ENCODE measurements at places on chromosomes 5 and 9. TPM values are rescaled to one million over a fixed set of nuclear protein-coding genes. Genes with fewer than 3 reads are reported as not detected.

The ADGRD2 gene
- not detected for total RNA-seq

DNA sequence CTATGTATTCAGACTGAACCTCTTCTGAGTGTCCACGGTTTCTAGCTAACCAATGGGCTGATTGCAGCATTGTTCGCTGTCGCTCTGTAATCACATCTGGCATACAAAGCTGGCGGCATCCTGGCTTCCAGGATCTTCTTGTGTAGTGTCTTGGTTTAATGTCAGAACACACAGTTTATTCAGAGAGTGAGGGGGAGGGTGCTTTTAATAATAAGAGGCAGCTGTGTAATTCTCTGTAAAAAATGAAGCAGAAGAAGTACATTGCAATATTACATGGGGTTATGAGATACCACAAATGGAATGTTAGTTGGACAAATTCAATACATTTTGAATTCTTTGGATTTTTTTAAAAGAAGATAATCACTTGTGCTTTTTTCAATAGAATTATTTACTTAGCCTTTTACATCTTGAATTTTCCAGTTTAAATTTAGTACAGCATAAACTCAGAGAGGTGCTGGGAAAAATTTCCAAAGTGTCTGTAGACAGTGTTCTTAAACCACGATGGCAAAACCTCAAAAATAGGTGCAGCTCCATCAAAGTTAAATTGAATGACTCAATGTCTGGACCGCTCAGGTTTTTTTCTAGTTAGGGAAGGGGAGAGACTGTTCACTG is 206.0 kb downstream of the PCSK1 start:
- H3K36me3 ChIP-seq: no peaks in the 10 kb centered on the region
- no peak for DNase-seq
- H3K4me1 ChIP-seq: no peaks in the 10 kb centered on the region
- H3K4me3 ChIP-seq: no peak overlapping the region
- H3K27me3 ChIP-seq: no peaks in the 10 kb centered on the region
- H3K27ac ChIP-seq: no peak overlapping the region

DNA sequence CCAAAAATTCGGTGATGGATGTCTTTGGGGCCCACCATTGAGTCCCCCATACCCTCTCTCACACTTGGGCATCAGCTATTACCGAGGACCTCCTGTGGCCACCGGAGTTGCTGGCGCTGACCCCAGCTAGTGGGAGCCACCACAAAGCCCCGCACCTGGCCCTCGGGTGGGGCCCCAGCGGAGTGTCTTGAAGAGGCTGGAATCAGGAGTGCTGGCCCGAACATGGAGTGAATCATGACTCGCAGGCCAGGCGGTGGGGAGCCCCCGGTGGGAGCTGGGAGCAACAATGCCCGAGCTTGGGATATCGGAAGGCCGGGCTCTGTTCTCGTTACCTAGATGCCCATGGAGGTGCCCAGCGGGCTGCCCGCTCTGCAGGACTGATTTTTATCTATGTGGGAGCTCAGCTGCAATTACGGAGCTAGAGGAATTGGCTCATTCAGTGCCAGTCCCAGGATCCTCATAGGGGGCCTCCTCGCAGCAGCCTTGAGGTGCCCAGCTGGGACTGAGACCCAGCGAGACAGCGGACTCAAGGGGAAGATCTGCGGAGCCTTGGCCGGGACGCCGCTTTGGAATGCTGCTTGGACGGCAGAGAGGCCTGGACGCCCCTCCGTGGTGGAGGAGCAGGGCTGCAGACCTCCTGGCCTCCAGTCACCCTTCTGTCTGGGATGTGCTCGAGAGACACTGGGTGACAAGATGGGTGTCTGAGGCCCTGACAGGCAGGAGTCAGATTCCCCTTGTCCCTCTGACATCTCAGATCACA is 70.8 kb downstream of the PSMB7 start:
- H3K27me3 ChIP-seq: no peaks in the 10 kb centered on the region
- H3K36me3 ChIP-seq: peaks cover 11% of the 10 kb centered on the region
- no peak overlapping the region for H3K4me3 ChIP-seq

GRCh38 chr5:131996210-131997025 is 15.0 kb downstream of the ACSL6 start:
- H3K4me1 ChIP-seq: peaks cover 55% of the 10 kb centered on the region
- no peaks in the 10 kb centered on the region for H3K36me3 ChIP-seq
- DNase-seq: no peak
- H3K4me3 ChIP-seq: no peak overlapping the region
- no peaks in the 10 kb centered on the region for H3K27me3 ChIP-seq
- no peak overlapping the region for H3K27ac ChIP-seq

The GFRA3 gene
- total RNA-seq: not detected

DNA sequence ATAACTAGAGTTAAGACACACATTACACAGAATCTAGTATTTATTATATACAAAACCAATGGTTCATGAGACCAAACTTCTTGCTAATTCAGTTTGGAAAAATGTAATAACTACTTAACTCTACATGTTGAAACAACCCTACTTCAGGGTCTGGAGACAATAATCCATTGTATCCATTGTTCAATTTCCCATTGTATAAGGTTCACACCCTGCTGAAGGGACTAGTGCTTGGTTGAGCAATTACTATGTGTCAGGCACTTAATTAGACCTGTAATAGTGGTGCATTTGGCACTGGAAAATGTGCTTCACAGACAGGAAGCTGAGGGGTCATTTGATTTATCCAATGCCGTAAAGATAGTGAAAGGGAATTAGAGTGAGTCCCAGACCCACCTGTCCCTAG is 114.3 kb upstream of the PAPPA start:
- H3K4me3 ChIP-seq: no peak overlapping the region
- H3K27me3 ChIP-seq: no peaks in the 10 kb centered on the region
- no peaks in the 10 kb centered on the region for H3K4me1 ChIP-seq

The FBXL7 gene
- not detected for total RNA-seq

DNA sequence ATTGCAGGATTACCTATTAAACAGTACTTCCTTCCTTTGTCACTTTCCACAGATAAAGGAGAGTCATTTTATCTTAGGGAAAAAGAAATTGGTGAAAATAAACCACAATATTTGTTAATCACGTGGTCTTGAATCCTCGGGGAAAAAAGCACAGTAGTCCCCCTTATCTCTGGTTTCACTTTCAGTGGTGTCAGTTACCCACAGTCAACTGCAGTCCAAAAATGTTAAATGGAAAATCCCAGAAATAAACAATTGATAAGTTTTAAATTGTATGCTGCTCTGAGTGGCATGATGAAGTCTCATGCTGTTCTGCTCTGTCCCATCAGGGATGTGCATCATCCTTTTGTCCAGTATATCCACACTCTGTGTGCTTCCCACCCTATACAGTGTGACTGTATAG is 405.2 kb upstream of the MPDZ start:
- no peak overlapping the region for H3K27ac ChIP-seq
- H3K27me3 ChIP-seq: no peaks in the 10 kb centered on the region
- no peak for DNase-seq
- no peaks in the 10 kb centered on the region for H3K4me1 ChIP-seq
- H3K36me3 ChIP-seq: no peaks in the 10 kb centered on the region

DNA sequence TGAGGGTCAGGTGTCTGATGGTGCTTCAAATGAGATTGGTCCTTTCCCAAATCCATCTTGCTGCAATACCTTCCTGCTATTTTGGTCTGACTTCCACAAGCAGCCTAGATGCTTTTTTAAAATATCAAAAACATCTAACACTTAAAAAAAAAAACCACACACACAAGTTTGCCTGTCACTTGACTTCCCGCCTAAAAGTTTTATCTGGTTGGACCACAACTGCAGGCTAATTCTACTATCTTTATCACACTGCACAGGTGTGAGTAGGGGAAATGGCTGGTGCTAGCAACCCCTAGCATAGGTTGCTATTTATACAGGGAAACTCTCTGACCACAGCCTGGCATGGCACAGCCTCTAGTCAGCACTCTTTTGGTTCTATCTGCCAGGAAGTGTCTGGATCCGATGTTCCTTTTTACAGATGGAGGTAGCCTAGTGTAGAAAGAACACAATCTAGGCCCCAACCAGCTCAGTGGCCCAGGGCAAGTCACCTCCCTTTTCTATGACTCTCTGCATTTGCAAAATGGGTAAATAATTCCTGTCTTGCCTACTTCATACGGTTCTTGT is at the start of gene HEMGN:
Gene HEMGN, minus strand, starts transcription at position 92 of the 564 bp plus-strand sequence. Its CDS starts 36 bp downstream, at position 56.
- H3K4me1 ChIP-seq: peaks cover 32% of the 10 kb centered on the region
- H3K4me3 ChIP-seq: no peak within 1 kb of the TSS
- peak; percentile 73 for DNase-seq
- H3K27ac ChIP-seq: peak within 1 kb of the TSS; percentile 38

DNA sequence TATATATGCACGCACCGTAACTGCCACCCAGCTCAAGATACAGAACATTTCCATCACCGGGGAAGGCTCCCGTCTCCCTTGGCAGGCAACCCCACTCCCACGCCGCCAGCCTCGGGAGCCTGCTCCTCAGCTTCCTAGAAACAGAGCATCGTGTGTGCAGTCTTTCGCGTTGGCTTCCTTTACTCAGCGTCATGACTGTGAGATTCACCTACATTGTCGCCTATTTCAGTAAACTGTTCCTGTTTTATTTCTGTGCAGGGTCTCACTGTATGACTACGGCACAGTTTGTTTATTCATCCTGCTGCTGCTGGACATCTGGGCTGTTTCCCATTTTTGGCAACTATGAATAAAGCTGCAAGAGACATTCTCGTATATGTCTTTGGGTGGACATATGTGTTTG is 90.7 kb downstream of the STK10 start:
- no peak overlapping the region for H3K27ac ChIP-seq
- H3K4me1 ChIP-seq: no peaks in the 10 kb centered on the region
- H3K36me3 ChIP-seq: peaks cover 69% of the 10 kb centered on the region
- H3K27me3 ChIP-seq: no peaks in the 10 kb centered on the region
- H3K4me3 ChIP-seq: no peak overlapping the region

GRCh38 chr9:38025166-38025565 is 43.9 kb downstream of the SHB start:
- no peak for DNase-seq
- H3K4me3 ChIP-seq: no peak overlapping the region
- H3K27ac ChIP-seq: no peak overlapping the region
- H3K27me3 ChIP-seq: no peaks in the 10 kb centered on the region
- H3K36me3 ChIP-seq: no peaks in the 10 kb centered on the region

GRCh38 chr5:139650031-139650688 is 2.0 kb downstream of the CXXC5 start:
- no peaks in the 10 kb centered on the region for H3K36me3 ChIP-seq
- no peak overlapping the region for H3K4me3 ChIP-seq

Measured in CD4-positive, alpha-beta memory T cell (primary cell).